CD4-positive, alpha-beta T cell treated with Interferon gamma for 1 hour (primary cell): ENCODE measurements at places on chromosomes 13 and 19.

- no peak for DNase-seq
These were observed 699.5 kb downstream of the PCDH9 start for GRCh38 chr13:66530686-66531085.

DNA sequence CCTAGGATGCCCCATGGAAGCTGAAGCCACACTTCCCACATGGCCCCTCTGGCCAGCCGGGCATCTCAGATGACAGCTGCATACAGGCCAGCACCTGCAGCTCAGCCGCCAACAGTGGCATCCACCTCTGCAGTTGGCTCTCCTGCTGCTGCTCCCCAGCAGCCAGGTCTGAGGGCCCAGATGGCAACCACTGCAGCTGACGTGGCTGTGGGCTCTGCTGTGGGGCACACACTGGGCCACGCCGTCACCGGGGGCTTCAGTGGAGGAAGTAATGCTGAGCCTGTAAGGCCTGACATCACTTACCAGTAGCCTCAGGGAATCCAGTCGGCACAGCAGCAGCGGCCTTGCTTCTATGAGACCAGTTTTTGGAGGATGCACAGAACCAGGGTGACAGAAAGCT lies 45.3 kb upstream of the LSM14A start:
- DNase-seq, result no peak

DNA sequence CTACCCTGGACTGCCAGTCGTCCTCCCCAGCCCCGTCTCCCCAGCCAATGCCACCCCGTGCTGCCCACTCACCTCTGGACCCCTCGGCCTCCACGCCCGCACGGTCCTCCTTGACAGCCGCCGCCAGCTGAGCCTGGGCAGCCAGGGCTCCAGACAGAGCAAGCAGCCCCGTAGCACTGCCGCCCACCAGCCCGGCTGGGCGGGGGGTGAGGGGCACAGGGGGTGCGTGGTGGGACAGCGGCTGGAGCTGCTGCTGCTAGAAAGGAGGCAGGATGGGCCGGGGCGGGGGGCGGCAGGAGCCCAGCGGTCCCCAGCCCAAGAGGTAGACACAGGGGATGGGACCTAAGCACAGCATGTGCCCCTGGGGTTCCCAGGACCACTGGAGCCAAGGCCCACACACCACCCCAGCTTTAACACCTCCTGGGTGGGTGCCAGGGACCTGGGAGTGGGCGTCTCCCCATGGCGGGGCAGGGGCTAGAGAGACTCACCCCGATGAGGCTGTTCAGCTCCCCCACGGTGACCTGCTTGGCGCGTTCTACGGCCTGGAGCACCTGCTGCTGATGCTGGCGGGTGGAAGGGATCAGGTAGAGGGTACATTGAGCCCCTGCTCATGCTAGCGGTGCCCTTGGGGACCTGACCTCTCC lies 9.7 kb downstream of the TLE2 start:
- DNase-seq, result no peak

GRCh38 chr13:107585469-107586180 lies 629.7 kb downstream of the LIG4 start:
- DNase-seq, result no peak

- DNase-seq, result no peak
These were observed 9.8 kb downstream of the IRS2 start for GRCh38 chr13:109776575-109776974.

- DNase-seq, result no peak
These were observed 154.1 kb downstream of the PTPRS start for GRCh38 chr19:5186293-5187050.

DNA sequence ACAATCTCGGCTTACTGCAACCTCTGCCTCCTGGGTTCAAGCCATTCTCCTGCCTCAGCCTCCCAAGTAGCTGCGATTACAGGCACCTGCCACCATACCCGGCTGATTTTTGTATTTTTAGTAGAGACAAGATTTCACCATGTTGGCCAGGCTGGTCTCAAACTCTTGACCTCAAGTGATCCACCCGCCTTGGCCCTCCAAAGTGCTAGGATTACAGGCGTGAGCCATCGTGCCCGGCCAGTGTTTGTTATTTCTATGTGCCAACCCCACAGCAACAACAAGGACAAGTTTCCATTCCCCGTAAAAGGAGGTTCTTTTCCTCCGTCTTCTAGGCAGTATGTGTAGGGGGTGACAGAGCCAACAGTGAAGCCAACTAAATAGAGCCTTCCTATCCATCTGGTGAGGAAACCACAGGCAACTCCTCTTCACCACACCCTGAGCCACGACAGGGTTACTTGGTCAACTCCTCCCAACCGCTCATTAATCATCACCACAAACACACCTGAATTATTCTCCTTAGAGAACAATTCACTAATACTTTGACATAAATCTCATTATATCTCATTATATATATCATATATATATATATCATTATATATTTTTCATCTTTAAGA lies 25.5 kb downstream of the FOXO1 start:
- DNase-seq, result no peak

- DNase-seq, result no peak
These were observed 16.5 kb upstream of the CACTIN start for GRCh38 chr19:3642987-3643673.

DNA sequence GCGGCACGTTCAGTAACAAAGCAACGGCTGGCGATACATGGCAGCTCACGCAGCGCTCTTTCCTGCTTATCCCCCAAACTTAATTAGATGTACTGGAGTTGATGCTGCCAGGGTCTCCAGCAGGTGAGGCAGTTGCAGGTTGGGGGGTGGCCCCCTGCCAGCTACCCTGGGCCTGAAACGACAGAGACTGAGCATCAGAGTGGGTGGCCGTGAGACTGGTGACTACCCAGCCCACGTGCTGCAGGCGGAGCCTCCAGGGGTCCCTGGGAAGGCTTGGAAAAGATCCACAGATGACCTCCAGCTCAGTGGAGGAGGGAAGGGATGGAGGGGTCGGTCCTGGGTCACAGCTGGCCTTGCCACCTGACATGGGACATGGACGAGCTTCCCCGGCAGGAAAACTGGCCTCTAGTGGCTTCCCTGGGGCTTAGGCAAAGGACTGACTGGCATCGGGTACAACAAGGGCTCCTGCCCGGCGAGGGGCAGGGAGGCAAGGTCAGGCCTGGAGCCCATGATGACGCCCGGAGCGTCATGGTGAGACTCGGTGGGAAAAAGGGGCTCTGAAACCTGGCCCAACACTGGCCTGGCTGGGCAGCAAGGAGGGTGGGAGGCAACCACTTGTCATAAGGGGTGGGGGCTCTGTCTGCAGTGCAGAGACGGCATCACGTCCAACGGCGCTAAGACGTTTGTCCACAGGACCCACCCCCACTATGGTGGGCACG lies 24.0 kb downstream of the CILP2 start:
- no peak for DNase-seq

GRCh38 chr19:30360376-30361106 lies 11.6 kb upstream of the ZNF536 start:
- DNase-seq, result no peak

GRCh38 chr13:110388108-110388943 lies 81.2 kb downstream of the COL4A2 start:
- no peak for DNase-seq
